ENCODE measurements at places on chromosomes 5 and 9. TPM values are rescaled to one million over a fixed set of nuclear protein-coding genes. Genes with fewer than 3 reads are reported as not detected.

DNA sequence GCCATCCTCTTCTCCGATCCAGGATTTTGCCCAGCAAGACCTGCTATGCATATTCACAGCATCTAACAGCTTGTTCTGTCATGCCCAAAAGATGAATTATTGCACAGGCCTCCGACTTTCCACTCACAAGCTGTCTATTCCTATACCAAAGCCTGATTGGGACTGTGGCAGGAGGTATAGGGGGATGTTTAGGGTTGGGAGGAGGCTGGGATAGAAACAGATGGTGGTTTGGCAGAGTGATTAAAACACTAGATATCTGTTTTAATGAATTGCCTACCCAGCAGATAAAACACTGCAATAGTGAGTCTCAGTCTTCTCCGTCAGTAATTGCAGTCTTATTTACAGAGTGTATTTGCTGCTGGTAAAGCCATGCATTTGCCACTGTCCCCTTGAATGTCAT is 215.3 kb downstream of the TLR4 start:
- no peak for DNase-seq

SPINK13 gene
- total RNA-seq, result not detected

- no peak for DNase-seq
Measured at GRCh38 chr5:81896764-81897163, 75.1 kb upstream of the ATG10 start.

- peak; percentile 57 for DNase-seq
Measured at GRCh38 chr9:129626625-129627284, 792 bp downstream of the NTMT1 start.

DNA sequence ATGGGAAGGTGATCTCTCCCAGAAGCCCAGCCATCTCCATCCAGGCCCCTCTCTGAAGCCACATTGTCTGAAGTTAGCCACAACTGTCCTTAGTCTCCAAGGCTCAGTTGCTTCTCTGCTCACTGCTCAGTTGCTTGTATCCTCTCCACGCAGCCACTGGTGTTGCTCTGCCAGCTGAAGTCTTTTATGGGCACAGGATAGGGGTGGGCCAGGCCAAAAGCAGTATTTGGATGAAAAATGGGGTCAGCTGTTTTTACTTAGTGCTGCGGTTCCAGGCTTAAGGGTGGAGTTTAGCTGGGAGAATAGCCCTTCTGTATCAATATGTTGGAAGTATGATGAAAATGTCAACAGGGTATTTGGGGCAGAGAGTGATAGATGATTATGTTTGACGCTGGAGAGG is 168.8 kb upstream of the PPP1R2B start:
- no peak for DNase-seq

TPM2 gene
- 1,217 TPM for total RNA-seq

UNC5A gene
- 0.22 TPM for total RNA-seq

DNA sequence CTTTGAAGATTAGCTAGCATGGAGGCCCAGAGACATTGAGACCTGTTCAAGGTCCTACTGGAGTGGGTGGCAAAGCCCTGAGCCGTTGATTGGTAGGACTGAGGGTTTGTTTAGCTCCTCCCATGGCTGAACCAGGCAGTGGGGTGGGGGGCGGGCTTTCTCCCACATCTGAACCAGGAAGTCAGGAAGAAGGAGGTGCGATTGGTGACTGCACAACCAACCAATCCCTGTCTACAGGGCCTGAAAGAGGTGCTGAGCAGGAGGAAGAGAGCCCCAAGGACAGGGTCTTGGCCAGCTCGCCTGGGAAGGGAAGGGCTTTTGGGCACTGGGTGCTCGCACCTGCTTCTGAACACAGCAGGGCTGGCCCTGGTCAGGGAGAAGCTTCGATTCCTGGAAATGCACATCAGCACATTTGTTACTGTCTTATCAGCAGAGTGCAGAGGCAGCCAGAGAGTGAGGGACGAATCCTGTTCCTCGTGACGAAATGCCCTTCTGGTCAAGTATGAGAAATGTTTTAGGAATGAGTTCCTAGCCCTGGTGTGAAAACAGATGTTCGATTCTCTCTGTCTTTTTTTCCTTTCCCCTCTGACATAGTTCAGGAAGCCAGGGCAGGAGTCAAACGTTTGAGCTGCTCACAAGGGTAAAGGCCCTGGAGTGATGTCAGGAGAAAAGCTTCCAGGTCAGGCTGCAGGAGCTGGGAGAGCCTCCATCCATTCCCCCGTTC is 294.8 kb upstream of the KLF4 start:
- peak; percentile 55 for DNase-seq

DNA sequence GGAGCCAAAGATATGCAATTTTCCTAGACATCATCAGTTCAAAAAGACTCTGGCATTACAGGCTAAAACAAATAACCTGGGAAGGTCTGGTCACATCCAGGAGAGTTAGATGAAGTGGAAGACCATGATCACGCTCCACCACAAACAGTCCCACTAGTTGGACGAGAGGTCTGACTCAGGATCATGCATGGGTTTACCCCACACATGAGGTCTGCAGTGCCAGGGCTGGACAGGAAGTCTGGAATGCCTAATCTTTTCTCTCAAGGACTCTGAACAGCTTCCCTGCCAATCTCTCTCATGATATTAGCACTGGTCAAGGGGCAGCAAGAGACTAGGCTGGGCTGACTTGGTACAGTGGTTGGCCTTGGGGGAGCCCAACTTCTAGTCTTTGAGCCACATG is 7.1 kb downstream of the PRUNE2 start:
- DNase-seq, result no peak

DNA sequence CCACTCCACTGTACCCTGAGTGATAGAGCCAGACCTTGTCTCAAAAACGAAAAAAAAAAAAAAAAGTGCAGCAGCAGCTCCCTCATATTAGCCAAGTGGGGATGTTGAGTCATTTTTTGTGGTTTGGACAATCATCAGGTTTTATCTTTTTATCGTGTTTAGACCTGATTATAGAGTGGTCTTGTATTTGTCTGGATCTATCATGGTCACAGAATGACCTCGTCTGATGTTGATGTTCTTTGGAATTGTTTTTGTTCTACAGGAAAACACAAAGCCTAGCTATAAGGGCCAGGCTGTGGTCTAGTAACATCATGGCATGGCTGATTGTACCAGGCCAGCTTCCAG is 1.6 kb upstream of the FBXW11 start:
- DNase-seq, result no peak

DNA sequence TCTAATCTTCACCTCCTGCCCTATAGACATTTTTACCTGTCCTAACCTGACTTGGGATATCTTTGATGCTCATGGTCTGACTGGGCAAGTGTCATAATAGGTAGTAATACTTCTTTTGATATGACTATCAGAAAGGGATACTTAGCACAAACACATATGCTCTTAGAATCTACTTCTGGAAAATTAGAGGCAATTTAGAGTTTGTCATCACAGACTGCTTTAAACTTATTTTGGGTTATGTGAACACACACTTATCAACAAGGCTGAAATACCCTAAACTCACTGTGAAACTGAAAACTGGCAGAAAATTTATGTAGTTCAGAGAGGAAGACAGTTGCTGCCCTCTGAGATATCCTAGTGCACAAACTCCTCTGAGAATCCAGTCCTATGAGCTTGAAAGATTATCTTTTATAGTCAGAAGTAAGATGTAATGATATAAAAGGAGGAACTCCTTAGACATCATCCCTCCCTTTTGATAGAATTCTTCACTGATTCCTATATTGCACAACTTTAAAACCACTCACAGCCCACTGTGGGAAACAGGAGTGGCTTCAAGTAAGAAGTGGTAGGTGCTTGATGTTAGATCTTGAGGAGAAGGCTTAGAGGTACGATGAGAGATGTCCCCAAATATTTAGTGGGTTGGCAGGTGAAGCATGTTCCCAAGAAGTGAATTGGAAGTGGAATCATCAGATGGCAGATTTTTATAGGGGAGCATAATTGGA is 273.3 kb downstream of the MAN2A1 start:
- DNase-seq, result no peak

- peak; percentile 45 for DNase-seq
Measured at GRCh38 chr9:91033797-91034196, 232.2 kb downstream of the SYK start.

DNA sequence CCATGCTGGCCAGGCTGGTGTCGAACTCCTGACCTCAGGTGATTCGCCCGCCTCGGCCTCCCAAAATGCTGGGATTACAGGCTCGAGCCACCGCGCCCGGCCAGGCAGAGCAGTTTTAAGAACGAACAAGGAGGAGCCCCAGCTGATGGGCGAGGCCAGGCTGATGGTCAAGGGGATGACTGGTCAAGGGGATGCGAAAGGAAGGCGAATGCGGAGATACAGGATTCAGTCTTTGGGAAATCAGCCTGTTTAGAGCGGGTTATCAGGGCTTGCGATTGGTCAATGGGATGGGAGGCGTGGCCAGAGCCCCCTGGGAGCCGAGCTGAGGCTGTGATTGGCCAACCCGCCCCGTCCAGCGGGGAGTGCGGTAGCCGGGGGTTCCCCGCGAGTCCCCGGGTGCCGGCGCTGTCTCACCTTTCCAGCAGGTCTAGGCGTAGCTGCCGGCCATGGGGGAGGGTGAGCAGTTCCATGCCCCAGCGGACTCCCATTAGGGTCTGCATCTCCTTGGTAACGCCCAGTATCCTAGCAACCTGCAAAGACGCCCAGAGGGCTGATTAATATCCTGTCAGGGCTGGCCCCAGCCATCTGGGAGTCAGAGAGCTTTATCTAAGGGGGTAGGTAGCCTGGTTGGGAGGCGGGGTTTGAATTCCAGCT is 7.5 kb upstream of the TOR2A start:
- no peak for DNase-seq

DNA sequence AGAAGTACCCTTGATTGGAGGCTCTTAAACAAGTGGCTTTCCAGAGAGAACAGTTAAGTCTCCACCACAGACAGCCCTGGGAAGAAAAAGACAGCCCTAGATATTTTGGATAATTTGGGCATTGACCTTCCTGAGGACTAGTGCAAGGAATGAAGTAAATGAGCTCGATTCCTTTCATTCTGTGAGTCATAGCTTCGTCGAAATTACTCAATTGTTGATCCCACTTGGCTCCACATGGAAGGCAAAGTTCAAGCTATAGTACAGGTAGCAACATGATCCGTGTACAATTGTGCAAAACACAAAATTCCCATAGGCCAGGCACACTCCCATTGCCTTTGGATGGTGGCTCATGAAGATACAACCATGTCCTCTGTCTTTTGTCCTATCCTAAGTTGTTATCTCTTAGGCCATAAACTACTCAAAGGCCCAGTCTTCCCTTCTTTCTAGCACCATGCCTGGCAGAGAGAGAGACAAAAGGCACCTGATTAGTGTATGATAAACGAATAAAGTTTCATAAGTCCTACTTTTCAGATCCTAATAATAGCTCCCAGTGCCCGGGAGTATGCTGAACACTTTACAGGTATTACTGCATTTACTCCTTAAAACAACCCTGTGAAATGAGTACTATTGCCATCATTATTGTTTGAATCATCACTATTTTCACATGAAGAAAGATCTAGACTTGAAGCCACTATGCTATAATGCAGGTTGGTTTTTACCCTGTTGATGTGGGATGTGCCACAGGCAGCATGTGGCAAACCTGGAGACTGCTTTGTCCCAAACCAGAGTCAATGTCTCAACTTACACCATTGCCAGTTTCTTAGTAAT is 116.7 kb upstream of the RANBP3L start:
- DNase-seq, result no peak

CYFIP2 gene
- total RNA-seq, result 33.3 TPM

GRCh38 chr9:79801459-79801858 is 229.7 kb downstream of the TLE4 start:
- no peak for DNase-seq

HAND1 gene
- 37.8 TPM for total RNA-seq

DNA sequence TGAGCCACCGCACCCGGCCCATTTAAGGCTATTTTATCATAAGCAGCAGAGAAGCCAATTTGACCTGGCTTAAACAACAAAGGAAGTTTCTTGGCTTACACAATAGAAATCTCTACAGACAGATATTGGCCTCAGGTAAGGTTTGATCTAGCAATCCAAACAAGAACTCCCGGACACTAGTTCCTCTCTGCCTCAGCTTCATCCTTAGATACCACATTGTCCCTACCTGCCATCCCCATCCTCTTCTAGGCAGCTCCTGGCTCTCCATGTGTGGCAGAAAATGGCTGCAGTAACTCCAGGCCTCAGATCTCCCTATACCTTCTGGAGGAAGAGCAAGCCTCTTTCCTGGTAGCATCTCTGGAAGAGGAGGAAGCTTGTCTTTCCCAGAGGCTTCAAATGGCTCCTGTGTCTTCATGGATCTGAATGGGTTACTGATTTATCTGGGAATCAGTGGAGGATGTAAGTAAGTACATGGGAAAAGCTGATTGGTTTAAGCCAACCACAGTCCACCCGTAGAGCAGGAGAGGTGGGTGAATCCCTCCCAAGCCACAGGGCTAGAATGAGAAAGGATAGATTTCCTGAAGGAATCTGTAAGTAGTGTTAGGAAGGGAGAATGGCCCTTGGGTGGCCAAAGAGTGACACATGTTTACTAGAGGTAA is 26.7 kb upstream of the AOPEP start:
- no peak for DNase-seq

GRCh38 chr9:117344892-117345660 is 69.8 kb downstream of the ASTN2 start:
- DNase-seq, result no peak

- DNase-seq, result no peak
Measured at GRCh38 chr9:134268747-134269146, 57.5 kb upstream of the RXRA start.

Data from left ventricle myocardium superior (tissue), 1 donor.